Activated T-cell treated with anti-CD3 and anti-CD28 coated beads for 24 hours (primary cell): ENCODE measurements at places on chromosomes 1 and 21.

GRCh38 chr1:81617308-81617967 lies 183.3 kb upstream of the ADGRL2 start:
- no peak for DNase-seq

GRCh38 chr1:156412653-156413321 lies 43.8 kb downstream of the RHBG start:
- no peak for DNase-seq

- DNase-seq, result no peak
Observed at GRCh38 chr1:55478742-55479141, 263.6 kb upstream of the USP24 start.

GRCh38 chr1:7541629-7542028 lies 229.5 kb upstream of the VAMP3 start:
- no peak for DNase-seq

DNA sequence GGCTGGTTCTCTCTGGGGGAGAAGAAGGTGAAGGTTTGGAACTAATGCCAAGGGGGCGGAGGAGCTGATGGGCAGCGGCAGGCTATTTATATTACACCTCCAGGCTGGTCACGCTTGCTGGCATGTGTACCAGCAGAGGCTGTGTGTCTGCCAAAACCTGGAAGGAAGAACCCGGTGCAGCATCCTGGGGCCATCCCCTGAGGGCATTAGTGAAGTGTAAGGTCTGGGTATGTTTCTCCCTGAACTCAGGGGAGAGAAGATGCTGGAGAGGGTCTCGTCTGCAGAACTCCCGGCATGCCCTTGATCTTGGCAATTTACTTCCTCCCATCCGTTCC lies 5.3 kb downstream of the DISP3 start:
- DNase-seq, result no peak

- DNase-seq, result no peak
Observed at GRCh38 chr1:172255223-172255560, 165.3 kb upstream of the C1orf105 start.

DNA sequence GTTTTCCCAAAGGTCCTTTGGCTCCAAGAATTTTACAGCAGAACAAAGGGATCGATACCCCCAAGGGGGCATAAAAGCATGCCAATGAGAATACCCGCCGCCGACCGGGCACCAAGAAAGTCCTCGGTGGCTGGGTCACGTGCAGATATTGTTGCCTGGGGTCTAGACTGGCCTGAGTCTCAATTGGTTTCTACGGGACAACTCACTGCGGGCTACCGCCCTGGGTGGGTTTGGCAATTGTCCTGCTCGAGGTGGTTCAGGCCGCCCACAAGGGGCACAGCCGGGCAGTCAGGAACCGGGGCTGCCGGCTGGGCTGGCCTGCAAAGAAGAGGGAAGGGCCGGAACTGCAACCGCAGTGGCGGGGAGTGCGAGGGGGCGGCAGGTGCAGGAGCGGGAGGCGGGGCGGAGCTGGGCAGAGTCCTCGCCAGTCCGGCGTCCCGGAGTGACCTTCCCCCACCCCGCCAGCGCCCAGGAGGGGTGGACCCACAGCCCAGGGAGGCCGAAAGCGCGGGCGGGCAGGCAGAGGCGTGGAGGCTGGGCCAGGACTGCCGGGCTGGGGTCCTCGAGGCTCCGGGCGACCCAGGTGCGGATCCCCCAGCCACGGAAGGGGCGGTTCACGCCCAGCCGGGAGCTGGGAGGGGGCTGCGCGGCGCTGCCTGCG lies 926 bp upstream of the ATP1B1 start:
- DNase-seq, result no peak

GRCh38 chr1:11031624-11032262 lies 15.3 kb downstream of the MASP2 start:
- no peak for DNase-seq

- DNase-seq, result no peak
Observed at GRCh38 chr1:212437179-212437798, 4.6 kb downstream of the NENF start.

DNA sequence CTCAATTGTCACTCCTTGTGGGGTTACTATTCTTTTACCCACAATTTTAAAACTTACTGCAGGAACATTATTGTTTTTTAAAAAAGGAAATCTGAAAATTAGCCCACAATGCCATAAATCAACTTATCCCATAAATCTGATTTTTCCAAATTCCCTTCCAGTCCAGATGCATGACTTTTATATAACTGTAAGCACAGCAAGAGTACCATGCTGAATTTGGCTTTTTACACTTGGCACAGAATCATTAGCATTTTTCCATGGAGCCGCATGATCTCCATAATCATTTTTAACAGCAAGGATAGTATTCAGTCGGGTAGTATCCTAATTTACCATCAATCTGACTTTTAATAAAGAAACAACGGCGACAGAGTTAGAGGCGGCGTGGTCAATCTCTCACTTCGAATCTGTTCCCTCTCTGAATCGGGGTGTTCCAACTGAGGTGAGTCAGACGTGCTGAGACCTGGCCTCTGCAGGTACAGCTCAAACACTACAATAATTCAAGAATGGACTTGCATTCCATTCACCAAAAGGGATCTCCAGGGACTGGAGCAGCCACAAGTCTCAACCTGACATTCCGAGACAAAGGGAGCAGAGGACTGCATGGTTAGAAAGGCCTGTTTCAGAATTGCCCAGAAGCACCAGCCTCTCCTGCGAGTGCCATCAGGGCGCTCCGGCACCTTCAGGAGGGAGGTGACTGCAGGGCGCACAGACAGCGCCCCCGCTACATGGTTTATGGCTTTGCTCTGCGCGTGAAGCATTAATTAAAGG lies 48.9 kb downstream of the SLC66A1 start:
- no peak for DNase-seq

- DNase-seq, result no peak
Observed at GRCh38 chr1:211912038-211912437, 81.5 kb upstream of the LPGAT1 start.

DNA sequence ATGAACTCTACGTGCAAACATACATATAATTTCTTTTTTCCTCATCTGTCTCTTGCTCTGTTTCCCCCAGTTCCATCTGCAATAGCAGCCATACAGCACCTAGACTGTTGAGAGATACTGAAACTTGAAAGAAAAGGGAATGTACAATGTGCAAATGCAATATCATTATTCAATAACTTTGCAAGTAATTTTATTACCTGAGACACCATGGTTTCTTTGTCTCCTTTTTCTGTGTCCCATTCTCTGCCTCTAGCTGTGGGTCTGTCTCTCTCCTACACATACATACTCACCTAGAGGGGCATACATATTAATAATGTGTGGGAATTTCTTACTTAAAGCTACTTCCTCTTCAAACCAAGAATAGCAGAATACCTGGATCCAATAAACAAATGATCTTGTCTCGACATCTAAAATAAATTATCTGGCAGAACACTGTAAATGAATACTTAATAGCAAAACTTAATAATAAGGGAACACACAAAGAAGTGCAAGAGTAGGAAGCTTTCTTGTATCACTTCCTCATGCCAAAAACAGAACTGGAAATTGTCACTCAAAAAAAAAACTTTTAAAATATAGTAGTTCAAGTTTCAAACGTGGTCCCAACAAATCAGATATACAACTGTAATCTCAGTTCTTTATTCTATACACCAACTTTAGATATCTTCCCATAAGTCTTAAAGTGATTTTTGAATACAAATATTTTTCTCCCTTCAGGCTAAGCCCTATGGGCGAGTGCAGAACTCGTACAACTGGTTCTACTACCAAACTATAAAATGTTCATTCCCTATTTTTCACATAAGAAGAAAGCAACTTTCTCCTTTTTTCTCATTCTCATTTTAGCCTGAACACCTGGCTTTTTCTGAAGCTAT lies 194.6 kb downstream of the NRIP1 start:
- no peak for DNase-seq

DNA sequence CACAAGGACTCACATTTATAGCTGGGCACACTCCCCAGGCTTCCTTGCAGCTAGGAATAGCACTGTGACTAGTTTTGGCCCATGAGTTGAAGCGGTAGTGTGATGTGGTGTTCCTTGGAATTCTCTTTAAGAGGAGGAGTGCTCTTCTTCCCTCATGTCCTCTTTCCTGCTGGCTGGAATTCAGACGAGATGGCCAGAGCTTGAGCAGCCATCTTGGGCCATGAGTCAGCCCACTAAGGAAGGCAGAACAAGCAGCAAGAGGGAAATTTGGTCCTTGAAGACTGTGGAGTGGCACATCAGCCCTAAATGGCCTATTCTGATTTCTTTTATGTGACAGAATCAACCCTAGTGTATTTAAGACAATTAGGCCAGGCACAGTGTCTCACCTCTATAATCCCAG lies 20.0 kb downstream of the HTR6 start:
- no peak for DNase-seq

DNA sequence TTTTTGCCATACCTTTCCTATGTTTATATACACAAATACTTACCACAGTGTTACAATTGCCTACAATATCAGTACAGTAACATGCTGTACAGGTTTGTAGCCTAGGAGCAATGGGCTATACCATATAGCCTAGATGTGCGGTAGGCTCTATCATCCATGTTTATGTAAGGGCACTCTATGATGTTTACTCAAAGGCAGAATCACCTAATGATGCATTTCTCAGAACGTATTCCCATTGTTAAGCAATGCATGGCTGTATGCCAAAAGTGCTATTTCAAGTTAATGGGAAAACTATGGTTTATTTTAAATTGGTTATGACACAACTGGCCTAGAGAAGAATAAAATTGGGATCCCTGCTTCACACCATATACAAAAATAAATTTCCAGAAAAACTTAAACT lies 36.9 kb upstream of the DISP1 start:
- no peak for DNase-seq

GRCh38 chr1:118209648-118210047 lies 24.6 kb upstream of the SPAG17 start:
- no peak for DNase-seq

GRCh38 chr21:43818685-43819084 lies 29.3 kb downstream of the RRP1 start:
- DNase-seq, result no peak

DNA sequence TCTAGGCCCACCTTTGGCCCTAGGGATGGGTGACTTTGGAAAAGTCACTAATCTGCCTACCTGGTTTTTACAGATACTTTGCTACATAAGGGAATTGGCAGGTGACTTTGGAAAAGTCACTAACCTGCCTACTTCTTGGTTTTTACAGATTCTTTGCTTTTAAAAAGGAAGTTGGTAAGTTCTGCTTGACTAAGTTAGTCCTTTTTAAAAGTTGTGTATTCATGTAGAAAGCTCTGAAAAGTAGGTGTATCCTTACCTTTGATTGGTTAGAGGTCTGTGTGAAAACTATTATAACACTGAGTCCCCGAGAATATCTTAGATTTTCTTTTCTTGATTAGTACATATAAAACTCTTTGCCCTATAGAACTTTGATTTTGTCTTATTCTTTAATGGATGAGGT lies 12.4 kb downstream of the ATF6 start:
- no peak for DNase-seq

DNA sequence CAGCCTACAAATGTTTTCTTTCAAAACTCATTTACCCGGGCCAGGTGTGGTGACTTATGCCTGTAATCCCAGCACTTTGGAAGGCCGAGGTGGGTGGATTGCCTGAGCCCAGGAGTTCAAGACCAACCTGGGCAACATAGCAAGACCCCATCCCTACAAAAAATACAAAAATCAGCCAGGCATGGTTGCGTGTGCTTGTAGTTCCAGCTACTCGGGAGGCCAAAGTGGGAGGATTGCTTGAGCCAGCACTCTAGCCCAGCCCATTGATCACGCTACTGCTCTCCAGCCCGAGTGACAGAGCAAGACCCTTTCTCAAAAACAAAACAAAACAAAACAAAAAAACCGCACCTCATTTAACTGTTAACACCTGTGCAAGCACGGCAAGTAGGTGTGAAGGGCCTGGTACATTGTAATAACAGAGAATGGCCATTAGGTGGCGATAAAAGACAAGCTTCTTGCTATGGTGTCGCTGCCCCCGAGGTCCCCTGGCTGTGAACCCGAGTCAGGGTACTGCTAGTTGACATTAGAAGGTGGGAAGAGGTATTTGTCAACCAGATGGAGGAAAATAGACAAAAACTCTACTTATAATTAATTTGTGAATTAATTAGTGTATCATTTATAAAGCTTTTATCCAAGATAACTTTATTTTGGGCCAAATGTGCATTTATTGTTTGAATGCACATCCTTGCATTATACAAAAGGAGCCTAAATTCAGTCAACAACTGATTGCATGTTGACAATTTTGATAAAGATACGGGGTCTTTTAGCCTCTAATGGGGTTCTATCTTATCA lies 66.5 kb downstream of the SH3BGR start:
- peak; percentile 28 for DNase-seq

DNA sequence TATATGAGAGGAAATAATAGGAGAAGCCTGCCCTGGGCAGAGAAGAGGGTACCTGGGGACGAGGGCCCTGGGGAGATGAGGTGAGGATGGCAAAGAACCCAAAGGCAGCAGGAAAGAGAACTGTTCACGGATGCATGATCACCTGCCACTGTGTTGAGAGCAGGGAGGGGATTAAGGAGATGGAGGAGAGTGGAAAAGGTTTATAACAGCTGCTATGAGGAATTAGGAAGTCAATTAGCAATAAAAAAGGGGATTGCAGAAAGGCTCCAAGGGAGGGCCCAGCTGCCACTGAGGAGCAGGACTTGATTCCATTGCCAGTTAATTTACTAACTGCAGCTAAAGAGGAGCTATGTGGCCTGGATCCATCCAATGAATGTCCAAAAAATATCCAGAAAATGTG lies 61.1 kb downstream of the GFI1 start:
- DNase-seq, result no peak

DNA sequence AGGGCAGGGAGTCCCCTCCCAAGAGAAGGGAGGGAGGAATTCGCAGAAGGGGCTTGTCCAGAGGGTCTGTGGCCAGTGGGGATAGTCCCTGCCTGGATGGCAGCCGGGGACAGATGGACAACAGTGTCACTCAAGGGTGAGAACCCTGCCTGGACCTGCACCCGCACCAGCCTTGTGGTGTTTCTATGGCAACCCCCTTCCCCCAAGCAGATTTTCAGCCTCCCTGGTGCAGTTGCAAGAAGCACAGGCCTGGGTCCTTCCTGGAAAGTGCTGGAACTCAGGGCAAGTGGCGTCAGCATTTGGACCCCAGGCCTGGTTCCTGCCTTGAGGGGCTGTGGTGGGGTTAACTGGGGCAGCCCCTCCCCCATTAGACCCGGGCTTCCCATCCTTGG lies 83.8 kb upstream of the ACTL8 start:
- DNase-seq, result no peak

GRCh38 chr1:15849775-15850324 lies 2.3 kb downstream of the SPEN start:
- DNase-seq, result peak; percentile 38
